Common myeloid progenitor, CD34-positive (primary cell): ENCODE measurements at places on chromosomes 2 and 18.

DNA sequence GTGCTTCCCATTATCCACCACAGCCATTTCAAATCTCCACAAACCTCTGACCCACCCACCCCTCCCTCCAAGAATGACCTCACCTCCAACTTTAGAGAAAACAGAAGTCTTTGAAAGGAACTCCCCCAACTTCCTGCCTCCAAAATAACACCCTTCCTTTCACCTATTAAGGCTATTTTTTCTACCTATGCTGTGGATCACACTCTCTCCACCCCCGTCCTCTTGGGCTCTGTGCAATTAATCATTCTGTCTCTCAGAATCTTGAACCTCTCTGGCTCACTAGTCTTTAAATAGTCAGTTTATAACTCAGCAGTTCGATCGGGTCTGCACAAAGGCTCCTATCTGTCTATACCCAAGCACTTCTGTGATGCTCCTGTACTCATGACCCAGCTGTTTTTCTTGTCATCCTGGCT is 37.3 kb upstream of the XPO1 start:
- H3K27me3 ChIP-seq = no peaks in the 10 kb centered on the region
- H3K4me1 ChIP-seq = peaks cover 9% of the 10 kb centered on the region
- H3K36me3 ChIP-seq = no peaks in the 10 kb centered on the region

DNA sequence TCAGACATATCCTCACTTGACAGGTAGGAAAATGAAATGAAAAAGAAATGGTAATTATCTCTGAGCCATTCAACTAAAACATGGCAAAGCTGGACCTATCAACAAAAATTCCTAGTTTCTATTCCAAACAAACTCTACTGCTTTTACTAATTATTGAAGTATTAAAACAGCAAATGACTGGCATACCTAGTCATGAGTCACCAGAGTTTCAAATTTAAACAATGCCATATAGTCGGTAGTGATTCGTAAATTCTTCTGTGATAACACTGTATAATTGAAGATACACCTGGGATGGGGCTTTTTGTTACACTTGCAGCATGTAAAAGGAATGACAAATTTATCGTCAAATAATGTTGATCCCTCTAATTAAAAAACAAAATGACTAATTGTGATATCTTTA is 153.1 kb upstream of the THUMPD2 start:
- no peak for DNase-seq
- no peaks in the 10 kb centered on the region for H3K27me3 ChIP-seq
- H3K36me3 ChIP-seq = no peaks in the 10 kb centered on the region
- H3K27ac ChIP-seq = no peak overlapping the region
- no peaks in the 10 kb centered on the region for H3K4me1 ChIP-seq

- H3K4me1 ChIP-seq = peaks cover 3% of the 10 kb centered on the region
- H3K36me3 ChIP-seq = no peaks in the 10 kb centered on the region
- H3K4me3 ChIP-seq = no peak overlapping the region
- no peaks in the 10 kb centered on the region for H3K27me3 ChIP-seq
Measured at GRCh38 chr2:26938399-26939118, 31.9 kb upstream of the MAPRE3 start.

GRCh38 chr18:30908381-30908780 is 134.2 kb downstream of the DSC3 start:
- H3K27ac ChIP-seq = no peak overlapping the region
- no peak overlapping the region for H3K4me3 ChIP-seq
- no peaks in the 10 kb centered on the region for H3K4me1 ChIP-seq
- DNase-seq = no peak
- no peaks in the 10 kb centered on the region for H3K27me3 ChIP-seq

DNA sequence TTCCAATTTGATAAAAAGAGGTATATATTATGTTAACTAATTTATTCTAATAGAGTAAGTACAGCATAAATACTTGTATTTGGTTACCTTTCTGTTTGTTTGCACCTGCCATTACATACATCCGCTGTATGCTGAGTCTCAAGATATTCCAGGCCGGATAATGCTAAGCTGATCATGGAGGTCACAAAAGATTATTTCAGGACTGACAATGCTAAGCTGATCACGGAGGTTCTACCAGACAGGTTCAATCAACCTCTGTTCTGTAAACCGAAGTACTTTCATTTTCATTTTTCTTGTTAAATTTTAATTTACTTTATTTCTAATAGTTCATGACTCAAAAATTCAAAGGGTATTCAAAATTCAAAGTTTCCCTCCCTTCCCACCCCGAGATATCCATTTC is 31.1 kb downstream of the PNO1 start:
- peak overlapping the region; percentile 38 for H3K27ac ChIP-seq
- H3K4me3 ChIP-seq = no peak overlapping the region
- H3K4me1 ChIP-seq = peaks cover 9% of the 10 kb centered on the region
- DNase-seq = peak; percentile 41
- no peaks in the 10 kb centered on the region for H3K27me3 ChIP-seq

- H3K4me3 ChIP-seq = peak overlapping the region; percentile 31
- H3K27me3 ChIP-seq = no peaks in the 10 kb centered on the region
- H3K4me1 ChIP-seq = peaks cover 26% of the 10 kb centered on the region
- no peaks in the 10 kb centered on the region for H3K36me3 ChIP-seq
- H3K27ac ChIP-seq = peak overlapping the region; percentile 59
Measured at GRCh38 chr2:199606193-199606780, 148.5 kb upstream of the SATB2 start.

DNA sequence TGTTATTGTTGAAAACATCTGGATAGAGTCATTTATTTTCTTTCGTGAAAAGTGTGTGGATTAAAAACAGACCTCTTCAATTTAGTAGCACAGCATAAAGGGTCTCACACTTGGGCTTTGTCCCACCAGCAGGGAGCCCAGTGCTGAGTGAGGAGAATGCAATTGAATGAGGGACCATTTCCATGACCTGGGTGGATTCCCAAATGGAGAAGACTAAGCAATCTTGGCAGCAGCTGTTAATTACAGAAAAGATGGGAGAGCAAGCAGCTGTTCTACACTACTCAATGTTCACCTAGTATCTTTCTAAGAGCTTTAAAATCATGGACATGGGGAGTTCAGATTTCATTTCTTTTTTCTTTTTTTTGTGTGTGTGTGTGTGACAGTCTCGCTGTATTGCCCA is 121.8 kb upstream of the FN1 start:
- DNase-seq = no peak
- H3K4me3 ChIP-seq = no peak overlapping the region
- no peaks in the 10 kb centered on the region for H3K27me3 ChIP-seq
- H3K4me1 ChIP-seq = no peaks in the 10 kb centered on the region
- H3K36me3 ChIP-seq = no peaks in the 10 kb centered on the region

DNA sequence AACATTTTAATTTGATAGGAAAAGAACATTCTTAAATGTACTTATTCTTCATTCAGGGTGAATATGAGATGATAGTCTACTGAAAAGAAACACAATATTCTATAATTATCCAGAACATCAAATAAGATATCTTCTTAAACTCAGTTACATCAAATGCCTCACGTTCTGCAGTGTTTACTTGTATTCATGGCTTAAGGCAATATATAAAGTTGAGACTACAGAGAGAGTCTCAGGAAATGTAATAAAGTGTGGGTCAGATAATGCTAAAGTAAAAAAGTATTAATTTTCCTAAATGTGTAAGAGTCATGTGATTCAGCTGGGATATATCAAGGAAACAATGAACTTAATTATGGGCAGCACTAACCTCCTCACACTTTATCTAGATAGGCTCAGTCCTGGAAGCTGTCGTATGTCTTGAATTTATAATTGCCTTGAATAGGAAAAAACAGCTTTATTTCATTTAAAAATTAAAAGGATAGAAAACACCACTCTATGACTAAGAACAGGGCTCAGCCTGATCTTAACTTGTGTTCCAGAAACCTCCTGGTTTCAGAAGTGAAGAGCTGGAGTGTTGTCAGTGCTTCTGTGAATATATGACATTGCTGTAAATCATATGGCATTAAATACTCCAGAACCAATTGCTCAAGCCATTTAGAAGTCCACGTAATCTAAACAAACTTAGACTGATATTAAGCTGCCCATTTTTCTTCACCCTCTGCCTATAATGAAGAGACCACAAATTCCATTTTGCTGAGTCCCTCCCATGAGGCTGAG is 240.2 kb downstream of the FSIP2 start:
- no peak for DNase-seq
- H3K4me1 ChIP-seq = no peaks in the 10 kb centered on the region
- no peaks in the 10 kb centered on the region for H3K36me3 ChIP-seq
- H3K4me3 ChIP-seq = no peak overlapping the region
- no peak overlapping the region for H3K27ac ChIP-seq

- H3K27ac ChIP-seq = no peak overlapping the region
- H3K27me3 ChIP-seq = no peaks in the 10 kb centered on the region
- H3K4me1 ChIP-seq = peaks cover 17% of the 10 kb centered on the region
- H3K36me3 ChIP-seq = no peaks in the 10 kb centered on the region
Measured at GRCh38 chr2:113976277-113976928, 86.5 kb downstream of the ACTR3 start.

- H3K36me3 ChIP-seq = no peaks in the 10 kb centered on the region
- no peak overlapping the region for H3K27ac ChIP-seq
- H3K27me3 ChIP-seq = no peaks in the 10 kb centered on the region
- H3K4me3 ChIP-seq = no peak overlapping the region
Measured at GRCh38 chr2:188588235-188588634, 296.6 kb downstream of the GULP1 start.

DNA sequence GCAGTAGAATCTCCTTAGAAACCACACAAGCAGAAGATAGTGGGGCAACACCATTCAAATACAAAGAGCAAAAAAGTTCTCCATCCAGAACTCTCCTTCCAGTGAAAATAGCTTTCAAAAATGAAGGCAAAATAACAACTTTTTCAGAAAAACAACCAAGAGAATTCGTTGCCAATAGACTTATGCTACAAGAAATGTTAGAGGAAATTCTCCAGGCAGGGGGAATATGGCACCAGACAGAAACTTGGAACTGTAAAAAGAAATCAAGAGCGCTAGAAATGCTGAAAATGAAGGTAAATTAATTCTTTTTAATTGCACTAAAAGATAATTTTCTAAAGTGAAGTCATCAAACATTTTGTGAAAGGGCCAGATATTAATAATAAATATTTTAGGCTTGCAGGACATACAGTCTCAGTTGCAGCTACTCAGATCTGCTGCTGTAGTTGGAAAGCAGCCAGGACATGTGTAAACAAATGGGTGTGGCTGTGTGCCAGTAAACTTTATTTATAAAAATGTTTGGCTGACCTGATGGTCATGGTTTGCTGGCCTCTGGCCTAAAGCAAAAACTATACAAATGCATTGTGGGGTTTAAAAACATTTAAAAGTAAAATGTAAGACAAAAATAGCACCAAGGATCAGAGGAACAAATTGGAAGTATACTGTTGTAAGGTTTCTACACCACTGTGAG is 73.7 kb upstream of the TGFA start:
- no peaks in the 10 kb centered on the region for H3K4me1 ChIP-seq
- DNase-seq = no peak
- no peaks in the 10 kb centered on the region for H3K36me3 ChIP-seq
- no peak overlapping the region for H3K27ac ChIP-seq
- H3K4me3 ChIP-seq = no peak overlapping the region
- no peaks in the 10 kb centered on the region for H3K27me3 ChIP-seq

DNA sequence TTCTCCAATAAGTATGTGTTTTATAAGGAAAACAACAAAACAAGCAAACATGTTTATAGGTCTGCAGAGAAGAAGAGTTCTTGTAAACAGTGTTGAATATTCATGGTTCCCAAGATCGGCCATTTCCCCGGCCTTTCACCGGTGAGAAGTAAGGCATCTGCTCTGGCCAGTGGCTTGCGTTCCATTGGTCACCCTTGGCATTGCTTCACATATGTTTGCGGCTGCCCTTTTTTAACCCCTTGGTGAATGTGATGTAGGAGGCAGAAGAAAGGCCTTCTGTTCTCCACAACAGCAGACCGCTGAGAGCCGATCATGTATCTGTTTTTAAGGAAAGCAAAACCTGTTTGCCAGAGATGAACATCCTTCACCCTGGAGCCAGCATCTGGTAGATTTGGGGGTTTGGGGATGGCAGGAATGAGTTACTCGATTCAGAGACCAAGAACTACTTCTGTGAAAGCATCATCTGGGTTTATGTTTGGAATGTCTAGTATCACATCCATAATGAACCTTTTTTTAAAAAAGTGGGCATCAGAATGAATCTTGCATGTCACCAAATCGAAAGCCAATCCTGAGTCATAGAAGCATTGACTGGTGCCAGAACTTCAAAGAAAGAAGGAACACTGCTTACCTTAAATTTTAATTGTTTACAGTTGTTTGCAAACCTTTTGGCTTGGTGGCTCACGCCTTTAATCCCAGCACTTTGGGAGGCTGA is 112.3 kb downstream of the AGAP1 start:
- no peak overlapping the region for H3K27ac ChIP-seq
- no peaks in the 10 kb centered on the region for H3K4me1 ChIP-seq
- DNase-seq = no peak
- H3K36me3 ChIP-seq = no peaks in the 10 kb centered on the region

GRCh38 chr2:21288299-21288698 is 164.5 kb downstream of the TDRD15 start:
- H3K4me3 ChIP-seq = no peak overlapping the region
- no peaks in the 10 kb centered on the region for H3K4me1 ChIP-seq
- H3K36me3 ChIP-seq = no peaks in the 10 kb centered on the region
- DNase-seq = no peak
- H3K27ac ChIP-seq = no peak overlapping the region

GRCh38 chr2:196291426-196291825 is 120.0 kb upstream of the STK17B start:
- no peak for DNase-seq
- no peak overlapping the region for H3K27ac ChIP-seq
- H3K4me1 ChIP-seq = no peaks in the 10 kb centered on the region

DNA sequence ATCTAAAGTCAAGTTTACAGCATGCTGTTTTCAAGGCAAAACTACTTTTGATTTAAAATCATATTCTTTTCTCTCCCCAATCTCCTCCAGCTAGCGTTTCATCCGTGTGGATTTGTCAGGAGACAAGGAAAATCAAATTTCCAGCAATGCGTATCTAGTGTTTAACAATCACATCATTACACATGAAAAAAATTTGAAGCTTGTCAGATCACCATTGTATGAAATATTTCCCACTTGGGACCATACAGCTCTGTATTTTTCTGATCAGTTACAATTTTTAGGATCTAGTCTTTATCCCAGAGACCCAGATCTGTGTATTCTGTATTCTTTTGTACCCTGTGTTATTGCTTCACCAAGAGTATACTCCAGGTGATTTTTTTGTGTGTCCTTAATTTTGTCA is 28.6 kb upstream of the CYP1B1 start:
- no peak overlapping the region for H3K27ac ChIP-seq
- no peak for DNase-seq
- H3K4me1 ChIP-seq = peaks cover 30% of the 10 kb centered on the region
- H3K36me3 ChIP-seq = no peaks in the 10 kb centered on the region
- peaks cover 12% of the 10 kb centered on the region for H3K27me3 ChIP-seq
- no peak overlapping the region for H3K4me3 ChIP-seq

- no peak overlapping the region for H3K4me3 ChIP-seq
- H3K4me1 ChIP-seq = no peaks in the 10 kb centered on the region
- H3K27me3 ChIP-seq = no peaks in the 10 kb centered on the region
Measured at GRCh38 chr2:133287709-133288108, 280.6 kb downstream of the NCKAP5 start.

GRCh38 chr18:43420091-43420490 is 142.8 kb upstream of the SYT4 start:
- H3K27ac ChIP-seq = no peak overlapping the region
- no peaks in the 10 kb centered on the region for H3K27me3 ChIP-seq
- no peaks in the 10 kb centered on the region for H3K4me1 ChIP-seq
- DNase-seq = no peak
